ENCODE measurements at places on chromosomes 4 and X.

DNA sequence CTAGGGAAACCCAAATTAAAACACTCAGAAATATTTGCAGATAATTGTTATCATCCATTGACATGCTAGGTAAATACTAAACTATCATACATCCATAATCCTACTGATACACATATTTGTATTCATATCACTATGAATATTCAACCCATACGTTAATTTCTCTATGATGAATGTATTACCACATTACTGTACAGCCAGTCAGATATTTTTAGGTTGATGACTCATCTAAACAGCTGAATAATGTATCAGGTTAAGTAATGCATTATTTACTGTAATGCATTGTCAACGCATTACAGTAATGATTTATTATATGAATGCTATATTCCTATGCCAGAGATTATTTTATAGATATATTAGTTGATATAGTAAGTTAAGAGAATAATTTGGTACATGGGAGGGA, 37.1 kb downstream of the VEGFC start:
- DNase-seq = no peak

DNA sequence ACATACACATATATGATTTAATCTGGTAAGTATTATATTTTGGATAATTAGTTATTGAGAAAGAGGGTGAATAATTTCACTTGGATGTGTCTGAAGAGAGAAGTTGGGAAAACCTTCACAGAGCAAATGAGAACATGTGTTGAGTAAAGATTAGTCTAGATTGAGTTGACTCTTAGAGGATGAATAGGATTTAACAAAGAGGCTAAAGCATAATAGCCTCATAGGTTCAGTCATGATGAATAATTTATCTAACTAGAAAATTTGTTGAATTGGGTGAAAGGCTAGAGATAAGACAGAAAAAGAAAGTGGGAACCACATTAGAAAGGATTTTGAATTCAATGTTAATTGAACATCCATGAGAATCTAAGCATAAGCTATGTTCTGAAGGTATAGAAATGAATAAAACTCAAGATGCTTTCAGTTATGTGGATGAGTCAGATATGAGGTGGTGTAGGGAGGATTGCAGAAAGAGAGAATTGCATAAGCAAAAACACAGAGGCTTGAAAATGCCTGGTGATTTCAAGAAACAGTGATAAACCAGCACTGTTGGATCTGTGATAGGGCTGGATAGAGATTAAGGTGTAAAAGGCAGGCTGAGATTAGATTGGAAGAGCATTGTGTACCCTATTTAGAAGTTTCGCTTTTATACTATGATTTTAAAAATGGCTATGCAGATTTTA, 207.6 kb upstream of the NR3C2 start:
- no peak for DNase-seq

DNA sequence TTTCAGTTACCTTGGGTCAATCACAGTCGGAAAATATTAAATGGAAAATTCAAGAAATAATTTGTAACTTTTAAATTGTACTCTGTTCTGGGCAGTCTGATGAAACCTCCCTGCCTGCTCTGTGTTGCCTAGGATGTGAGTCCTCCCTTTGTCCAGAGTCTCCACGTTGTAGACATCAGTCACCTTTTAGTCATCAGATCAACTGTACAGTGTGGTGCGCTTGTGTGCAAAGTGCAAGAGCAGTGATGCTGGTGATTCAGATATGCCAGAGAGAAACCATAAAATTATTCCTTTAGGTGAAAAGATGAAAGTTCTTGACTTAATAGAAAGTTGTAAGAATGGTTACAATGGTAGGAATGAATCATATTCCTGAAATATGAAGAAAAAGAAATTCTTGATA, 1.4 kb downstream of the SPATA4 start:
- no peak for DNase-seq

- no peak for DNase-seq
These were observed 52.1 kb downstream of the NDST3 start for GRCh38 chr4:118086344-118086743.

- DNase-seq = no peak
These were observed 8.0 kb downstream of the PDE6B start for GRCh38 chr4:633406-633805.

DNA sequence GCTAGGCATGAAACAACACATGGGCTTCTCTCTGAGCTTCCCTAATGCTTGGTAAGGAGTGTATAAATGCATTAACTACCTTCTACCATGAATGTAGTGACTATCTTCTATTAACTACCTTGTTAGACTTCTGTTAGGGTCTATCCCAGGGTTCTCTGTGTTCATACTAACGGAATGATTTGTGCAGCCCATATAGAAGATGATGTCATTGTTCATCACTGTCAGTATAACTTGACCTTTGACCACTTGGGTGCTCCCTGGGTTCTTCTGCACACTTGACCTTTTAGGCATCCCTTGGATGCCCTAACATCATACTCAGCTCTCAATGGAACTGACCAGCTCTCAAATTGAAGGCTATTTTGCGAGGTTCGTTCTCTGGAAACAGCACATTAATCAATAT, 30.8 kb upstream of the CT47C1 start:
- no peak for DNase-seq

DNA sequence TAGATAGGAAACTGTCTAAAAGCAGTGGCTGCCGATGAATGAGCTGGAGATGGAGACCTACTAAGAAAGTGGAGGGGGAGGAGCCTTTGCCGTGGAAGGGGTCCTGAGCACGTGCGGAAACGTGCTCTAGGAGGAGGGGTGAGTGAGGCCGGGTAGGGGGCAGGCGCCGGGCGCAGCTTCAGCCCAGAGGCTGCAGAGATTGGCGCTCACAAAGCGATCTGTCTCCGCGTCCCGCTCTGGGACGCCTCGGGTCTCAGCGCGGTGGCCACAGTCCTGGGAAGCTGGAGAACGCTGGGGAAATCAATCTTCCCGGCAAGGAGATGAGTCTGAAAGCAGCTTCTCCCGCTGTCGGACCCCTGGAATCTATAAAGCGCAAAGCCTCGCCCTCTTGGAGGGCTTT, 444 bp upstream of the ARHGAP6 start:
- no peak for DNase-seq

- no peak for DNase-seq
These were observed 202.1 kb downstream of the GPC3 start for GRCh38 chrX:133783274-133783673.

DNA sequence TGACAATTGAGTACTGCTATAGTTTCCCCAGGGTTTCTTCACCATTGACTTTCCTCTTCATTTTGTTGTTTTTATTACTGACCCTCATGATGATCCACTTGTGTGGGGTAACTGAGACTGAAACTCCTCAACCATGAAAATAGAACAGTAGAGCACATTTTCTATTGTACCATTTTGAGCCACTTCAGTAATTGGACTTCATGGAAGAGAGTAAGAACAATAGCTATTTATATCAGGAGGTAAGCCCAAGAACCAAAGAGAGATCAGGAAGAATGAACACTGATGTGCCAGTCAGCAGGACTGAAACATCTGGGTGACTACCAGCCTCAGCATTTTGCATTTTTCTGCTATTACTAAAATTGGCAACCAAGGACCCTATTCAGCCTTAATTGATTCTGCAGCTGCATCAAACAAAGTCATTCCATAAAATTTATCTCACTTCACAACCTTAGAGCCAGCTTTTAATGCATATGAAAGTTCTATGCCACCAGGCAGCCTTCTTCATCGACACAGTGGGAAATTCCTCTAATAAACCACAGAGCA, 151.4 kb downstream of the BANK1 start:
- DNase-seq = no peak

GRCh38 chrX:11267425-11267824, 25.8 kb upstream of the AMELX start:
- no peak for DNase-seq

DNA sequence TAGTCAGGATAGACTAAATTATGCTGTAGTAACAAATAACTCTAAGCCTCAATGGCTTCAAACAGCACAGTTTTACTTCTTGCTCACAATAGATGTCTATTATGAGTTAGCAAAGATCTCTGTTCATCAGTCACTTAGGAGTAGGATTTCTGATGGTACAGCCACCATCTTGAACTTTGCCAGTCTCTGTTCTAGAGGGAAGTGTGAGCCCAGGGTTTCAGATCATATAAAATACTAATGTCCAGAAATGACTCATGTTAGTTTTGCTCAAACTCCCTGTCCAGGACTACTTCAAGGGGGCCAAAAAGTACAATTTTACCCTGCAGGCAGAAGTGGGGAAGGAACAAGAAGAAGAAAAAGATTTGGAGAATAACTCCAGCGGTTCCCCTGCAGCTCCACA, 77.1 kb upstream of the LSM6 start:
- DNase-seq = no peak

- no peak for DNase-seq
These were observed 294.3 kb downstream of the GUCY2F start for GRCh38 chrX:109187473-109188168.

DNA sequence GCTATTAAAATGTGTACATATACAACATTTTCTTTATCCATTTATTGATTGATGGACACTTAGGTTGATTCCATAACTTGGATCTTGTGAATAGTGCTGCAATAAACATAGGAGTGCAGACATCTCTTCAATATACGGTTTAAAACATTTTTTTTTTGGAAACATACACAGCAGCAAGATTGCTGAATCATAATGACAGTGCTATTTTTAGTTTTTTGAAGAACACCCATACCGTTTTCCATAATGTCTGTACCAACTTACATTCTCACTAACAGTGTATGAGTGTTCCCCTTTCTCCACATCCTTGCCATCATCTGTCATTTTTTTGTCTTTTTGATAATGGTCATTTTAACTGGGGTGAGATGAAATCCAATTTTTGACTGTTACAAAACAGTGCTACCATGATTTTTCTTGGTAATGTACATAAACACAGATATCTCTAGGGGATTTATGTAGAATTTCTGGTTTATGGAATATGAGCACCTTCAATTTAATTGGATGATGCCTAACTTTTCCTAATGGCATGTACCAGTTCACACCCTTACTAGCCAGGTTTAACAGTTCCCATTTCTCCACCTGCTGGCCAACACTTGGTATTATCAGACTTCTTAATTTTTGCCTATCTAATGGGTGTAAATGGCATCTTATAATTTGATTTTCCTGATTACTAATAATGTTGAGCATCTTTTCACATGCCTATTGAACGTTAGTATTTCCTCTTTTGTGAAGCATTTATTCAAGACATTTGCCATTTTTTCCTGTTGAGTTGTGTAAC, 21.0 kb upstream of the TMSB15B start:
- DNase-seq = peak; percentile 31

GRCh38 chr4:169201222-169202144, 69.3 kb downstream of the SH3RF1 start:
- DNase-seq = no peak

All from AML-193 (cell line).